Omental fat pad (tissue), 4 donors: ENCODE measurements at places on chromosomes 7 and 10.
A peak's percentile ranks its signal among the peaks of the same experiment; 100 is the strongest.

- no peak for DNase-seq
Measured at GRCh38 chr7:12898620-12899019, 211.2 kb downstream of the ARL4A start.

GRCh38 chr7:89914711-89915110, 239.6 kb upstream of the STEAP1 start:
- no peak for DNase-seq

GRCh38 chr10:133537546-133538545, 10.7 kb downstream of the CYP2E1 start:
- DNase-seq: no peak

DNA sequence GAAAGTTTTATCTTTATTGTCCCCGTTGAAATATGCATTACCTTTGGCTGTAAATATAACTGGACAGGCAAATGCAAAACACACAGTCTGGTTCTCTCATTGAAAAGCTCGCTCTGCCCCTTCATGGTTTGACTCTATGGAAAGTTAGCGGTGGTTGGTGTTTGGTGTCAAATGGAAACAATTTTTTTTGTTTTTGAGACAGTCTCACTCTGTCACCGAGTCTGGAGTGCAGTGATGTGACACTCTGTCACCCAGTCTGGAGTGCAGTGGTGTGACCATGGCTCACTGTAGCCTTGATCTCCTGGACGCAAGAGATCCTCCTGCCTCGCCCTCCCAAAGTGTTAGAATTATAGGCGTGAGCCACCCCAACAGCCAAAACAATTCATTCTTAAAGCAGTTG, 149.7 kb downstream of the LRRC4 start:
- DNase-seq: no peak

DNA sequence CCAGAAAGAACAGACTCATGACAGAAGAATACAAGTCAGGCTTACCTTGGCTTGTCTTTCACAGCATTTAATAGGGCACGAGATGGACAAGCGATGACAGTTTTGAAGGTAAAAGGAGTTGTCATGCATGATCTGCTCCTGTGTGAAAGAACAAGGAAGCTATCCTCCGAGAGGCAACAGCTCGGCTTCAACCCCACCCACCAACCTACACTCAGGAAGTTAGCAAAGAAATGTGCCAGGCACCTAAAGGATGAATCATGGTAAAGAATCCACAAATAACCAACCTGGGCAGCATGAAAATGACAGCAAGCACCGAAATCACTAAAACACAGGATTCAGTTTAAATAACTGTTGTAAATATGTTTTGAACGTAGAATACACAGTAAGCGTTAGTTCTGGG, 700.2 kb downstream of the TYW1 start:
- DNase-seq: no peak

- no peak for DNase-seq
Measured at GRCh38 chr7:5546626-5547025, 123.0 kb upstream of the TNRC18 start.

DNA sequence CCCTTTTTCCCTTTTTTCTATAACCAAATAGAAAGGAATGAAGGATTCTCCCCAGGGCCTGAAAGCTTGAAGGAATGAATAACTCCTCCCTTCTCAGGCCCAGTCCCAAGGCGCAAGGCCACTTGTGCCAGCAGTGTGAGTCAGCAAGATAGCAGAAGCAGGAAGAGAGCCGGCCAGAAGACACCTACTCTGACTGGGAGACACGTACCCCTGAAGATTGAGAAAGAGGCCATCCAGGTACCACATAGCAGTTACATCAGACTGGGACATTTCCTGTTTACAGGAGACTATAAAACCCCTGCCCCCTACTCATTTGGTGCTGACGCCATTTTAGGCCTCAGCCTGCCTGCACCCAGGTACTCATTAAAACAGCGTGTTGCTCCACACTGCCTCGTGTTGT, 65.5 kb downstream of the LRRC17 start:
- peak; percentile 33 for DNase-seq

DNA sequence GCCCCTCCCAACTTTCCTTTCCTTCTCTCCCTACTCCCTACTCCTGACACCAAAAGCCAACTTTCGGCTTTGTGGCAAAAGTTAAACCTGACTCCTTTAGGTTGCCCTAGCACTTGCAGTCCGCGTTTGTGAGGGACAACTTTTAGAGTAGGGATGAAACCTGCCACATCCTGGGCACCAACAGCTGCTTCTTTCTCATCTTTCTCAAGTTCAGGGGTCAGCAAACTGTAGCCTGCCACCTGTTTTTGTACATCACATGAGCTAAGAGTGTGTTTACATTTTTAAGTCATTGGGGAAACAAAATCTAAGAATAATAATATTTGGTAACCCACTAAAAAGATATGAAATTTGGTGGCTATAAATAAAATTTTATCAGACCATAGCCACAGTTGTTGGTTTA, 660.6 kb downstream of the KCNMA1 start:
- no peak for DNase-seq

DNA sequence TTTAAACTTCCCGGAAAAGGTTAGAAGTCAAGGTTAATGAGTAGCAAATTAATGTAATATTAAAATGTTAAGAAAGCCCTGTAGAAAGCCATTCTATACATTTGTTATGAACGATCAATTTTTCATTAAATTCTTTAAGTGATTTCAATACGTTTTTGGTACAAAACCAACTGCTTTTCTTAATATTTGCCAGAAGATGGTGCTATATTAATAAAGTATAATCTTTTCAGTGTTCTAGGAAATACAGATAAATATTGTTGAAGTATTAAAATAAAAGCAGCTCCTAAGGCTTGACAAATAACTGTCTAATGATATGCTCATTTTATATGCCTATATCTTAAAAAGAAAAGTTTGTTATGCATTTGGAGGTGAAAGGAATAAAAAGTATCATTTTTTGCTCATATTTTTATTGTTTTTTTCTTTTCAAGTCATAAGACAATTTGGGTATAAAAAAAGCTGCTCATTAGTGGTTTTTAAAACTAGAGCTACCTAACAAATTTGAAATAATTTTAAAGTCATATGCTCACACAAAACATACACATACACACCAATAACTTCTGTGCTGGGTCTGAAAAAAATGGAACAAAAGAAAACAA, 130.3 kb upstream of the POT1 start:
- DNase-seq: no peak

GRCh38 chr10:21675157-21675796, 141.2 kb downstream of the MLLT10 start:
- no peak for DNase-seq

- DNase-seq: no peak
Measured at GRCh38 chr7:35424869-35425495, 171.1 kb upstream of the TBX20 start.

- DNase-seq: no peak
Measured at GRCh38 chr7:149776289-149776688, 2.9 kb upstream of the ZNF467 start.

DNA sequence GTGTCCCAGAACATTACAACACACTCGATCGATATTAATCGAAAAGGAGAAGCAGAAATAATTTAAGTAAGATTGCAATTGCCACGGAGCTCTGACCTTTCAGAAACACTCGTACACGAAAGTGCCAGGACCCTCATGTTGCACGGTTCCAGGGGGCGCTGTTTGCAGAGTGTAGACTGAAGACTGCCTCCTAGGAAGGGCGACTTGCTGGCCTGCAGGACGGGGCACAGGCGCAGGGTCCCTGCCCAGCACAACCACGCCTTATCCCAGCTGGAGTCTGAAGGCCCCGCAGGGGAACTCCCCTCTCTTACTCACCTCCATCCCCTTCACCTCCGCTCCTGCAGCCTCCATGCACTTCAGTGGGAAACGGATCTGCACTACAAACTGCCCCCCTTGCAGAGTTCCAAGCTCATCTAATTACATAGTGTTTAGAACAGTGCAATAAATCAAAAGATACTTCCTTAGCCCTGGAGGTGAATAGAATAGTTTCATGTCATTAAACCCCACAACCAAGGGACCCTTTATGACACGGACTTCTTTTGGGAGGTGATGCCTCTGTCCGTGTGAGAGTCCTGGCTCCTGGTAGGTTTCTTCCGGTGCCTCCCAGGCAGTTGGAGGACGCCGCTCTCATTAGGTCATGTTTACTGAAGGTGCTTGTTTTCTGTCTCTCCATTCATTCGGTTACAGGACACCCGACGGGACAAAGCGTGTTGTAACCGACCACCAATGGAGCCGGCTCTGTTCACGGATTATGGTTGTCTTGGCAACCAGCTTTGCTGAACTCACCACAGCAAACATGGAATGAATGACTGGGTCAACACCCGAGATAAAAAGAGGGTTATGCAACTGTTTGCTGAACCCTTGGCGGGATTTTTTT, 262.2 kb downstream of the BAMBI start:
- no peak for DNase-seq

GRCh38 chr10:75889051-75889450, 457.6 kb downstream of the LRMDA start:
- no peak for DNase-seq

DNA sequence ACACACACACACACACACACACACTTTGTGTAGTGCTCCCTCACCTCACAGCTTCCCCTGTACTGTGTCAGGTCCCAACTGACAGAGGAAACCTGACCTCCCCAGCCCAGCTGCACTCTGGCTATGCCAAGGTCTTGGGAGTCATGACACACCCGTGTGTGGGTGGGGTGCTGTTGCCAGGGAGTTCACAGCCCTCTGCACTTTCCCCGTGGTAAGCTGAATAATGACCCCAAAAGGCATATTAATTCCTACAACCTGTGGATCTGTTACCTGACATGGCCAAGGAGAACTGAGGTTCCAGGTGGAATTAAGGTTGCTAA, 8.9 kb upstream of the NANOS1 start:
- no peak for DNase-seq

DNA sequence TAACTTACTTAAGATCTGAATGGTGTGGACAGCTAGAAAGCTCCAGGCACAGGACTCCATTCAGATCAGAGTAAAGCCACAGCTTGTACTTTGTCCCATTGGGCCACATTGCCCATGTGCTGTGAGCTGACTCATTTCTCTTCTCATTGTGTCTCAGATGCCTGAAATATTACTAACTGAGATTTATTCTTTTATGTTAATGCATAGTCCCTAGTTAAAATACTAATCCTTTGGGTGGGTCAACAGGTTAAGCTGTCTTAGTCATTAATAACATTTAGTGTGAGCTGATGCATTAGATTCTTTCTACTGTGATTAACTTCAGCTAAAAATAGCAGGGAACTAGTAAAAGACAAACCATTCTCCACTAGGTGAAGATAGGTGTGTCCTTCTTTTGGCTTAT, 104.7 kb upstream of the ARMC3 start:
- no peak for DNase-seq

GRCh38 chr10:89427629-89428028, 13.3 kb downstream of the IFIT5 start:
- no peak for DNase-seq

DNA sequence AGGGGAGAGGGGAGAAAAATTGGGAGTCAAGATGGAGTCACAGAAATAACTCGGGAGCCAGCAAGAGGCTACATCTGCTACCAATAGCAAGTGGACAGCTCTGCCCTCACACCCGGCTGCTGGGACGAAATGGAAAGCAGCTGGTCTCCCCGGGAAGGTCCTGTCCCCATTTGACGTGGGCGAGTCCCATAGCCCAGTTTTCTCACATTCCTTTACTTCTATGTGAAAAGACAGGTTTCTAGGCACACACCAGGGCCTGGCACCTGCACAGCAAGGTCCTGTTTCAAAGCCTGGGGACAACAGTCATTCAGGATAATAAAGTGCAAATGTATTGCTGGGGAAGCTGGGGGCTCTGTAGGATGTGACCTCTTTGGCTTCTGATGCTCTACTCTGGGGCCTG, 162.6 kb downstream of the OAT start:
- no peak for DNase-seq

DNA sequence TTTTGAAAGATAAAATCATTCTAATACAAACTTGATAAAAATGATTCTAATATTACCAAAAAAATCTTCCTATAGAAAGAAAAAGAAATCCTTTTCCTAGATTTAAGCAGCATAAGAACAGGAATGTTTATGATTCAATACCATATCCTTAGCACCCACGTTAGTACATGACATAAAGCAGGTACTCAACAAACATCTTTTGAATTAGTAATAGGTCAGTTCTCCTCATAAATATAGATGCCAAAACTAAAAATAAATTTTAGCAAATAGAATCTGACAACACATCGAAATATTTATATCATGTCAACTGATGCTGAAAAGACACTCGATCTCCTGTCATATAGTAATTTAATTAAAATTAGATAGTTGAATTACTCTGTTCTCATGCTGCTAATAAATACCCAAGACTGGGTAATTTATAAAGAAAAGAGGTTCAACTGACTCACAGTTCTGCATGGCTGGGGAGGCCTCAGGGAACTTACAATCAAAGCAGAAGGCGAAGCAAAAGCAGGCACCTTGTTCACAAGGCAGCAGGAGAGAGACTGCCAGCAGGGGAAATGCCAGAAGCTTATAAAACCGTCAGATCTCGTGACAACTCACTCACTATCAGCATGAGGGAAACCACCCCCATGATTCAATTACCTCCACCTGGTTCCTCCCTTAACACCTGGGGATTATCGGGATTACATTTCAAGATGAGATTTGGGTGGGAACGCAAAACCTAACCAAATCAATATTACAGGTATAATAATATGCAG, 191.8 kb downstream of the HTR7 start:
- no peak for DNase-seq

DNA sequence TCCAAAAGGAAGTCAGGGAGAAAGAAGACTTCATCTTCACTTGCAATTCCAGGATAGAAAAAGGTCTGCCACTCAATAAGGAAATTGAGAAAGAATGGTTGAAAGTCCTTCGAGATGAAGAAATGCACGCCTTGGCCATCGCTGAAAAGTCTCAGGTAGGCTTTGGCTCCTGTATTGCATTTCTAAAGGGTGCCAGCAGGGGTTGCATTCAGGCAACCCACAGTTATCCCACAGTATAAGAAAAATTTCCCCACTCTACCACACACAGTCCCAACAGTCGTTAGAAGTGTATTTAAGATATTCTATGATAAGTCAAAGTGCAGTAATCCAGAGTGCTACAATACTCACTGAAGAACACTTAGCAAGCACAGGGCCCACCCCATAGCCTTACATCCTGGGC, 93.4 kb upstream of the FGL2 start:
- DNase-seq: no peak

- no peak for DNase-seq
Measured at GRCh38 chr10:17227367-17228090, 512 bp upstream of the VIM start.

DNA sequence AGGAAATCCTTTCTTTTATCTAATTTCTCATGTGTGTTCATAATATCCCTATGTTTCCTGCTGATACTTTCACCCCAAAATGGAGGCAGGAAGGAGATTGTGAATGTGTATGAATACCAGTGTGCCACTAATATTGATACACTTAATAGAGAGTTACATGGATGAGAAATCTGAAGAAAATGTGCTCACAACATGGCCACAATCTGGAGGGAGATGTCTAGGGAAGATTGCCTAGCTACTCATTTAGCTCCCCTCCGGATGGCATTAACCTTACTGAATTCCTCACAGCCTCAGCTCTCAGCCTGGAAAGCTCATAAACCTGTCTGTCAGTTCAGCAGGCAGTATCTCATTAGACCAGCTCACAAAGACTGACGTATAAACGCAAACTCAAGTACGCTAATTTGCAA, 23.4 kb upstream of the DMTF1 start:
- DNase-seq: no peak

- no peak for DNase-seq
Measured at GRCh38 chr7:92276460-92276864, 30.7 kb downstream of the ANKIB1 start.

GRCh38 chr10:73159038-73159648, 8.7 kb downstream of the ECD start:
- no peak for DNase-seq
